Ureter (tissue), 1 donor: ENCODE measurements at places on chromosomes 5 and 9. TPM values are rescaled to one million over a fixed set of nuclear protein-coding genes. Genes with fewer than 3 reads are reported as not detected.

DNA sequence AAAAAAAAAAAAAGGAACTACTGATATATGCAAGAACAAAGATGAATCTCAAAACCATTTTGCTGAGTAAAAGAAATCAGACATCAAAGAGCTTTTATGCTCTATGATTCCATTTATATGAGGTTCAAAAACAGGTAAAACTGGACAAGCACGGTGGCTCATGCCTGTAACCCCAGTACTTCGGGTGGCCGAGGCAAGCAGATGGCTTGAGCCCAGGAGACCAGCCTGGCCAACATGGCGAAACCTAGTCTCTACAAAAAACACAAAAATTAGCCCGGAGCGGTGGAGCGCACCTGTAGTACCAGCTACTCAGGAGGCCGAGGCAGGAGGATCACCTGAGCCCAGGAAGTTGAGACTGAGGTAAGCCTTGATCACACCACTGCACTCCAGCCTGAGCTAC lies 7.8 kb downstream of the PTBP3 start:
- DNase-seq, result no peak

DNA sequence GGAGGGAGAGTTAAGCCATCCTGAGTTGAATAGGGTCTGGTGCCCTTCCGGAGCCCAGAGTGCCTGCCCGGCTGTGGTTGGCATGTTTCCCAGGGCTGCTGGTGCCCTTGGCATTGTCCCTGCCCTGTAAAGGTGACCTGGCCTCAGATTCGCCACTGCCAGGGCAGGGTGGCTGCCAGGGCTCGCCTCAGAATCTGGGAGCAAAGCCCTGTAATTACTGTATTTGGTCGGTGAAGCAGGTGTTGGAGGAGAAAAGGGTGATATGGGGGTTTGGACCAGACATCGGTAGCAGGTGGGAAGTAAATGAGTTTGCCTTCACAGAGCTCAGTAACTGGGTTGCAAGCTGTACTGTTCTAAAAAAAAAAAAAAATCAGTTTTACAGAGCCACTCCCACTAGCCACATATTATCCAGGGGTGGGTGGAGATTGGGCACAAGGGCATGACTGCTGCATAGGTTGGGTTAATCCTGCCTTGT lies 47.6 kb downstream of the RGS3 start:
- DNase-seq, result no peak

DNA sequence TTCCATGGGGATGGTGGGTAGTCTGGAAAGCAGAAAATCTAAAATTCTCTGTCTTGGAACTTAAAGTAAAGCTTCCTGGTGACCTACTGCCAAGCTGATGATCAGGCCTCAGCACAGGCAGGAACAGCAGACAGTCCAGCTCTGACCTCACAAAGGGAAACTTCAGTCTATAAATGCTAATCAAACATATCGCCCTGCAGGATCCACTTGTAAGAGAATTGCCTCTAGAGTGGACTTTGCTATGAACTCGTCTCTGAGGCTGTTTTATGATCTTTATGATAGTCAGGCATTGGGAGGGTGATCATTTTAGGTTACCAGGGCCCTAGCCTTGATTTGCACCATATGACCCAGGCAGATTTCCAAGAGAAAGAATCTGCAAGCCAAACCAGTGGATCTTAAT lies 67.6 kb upstream of the SELENOP start:
- no peak for DNase-seq

The ARSI gene
- 0.65 TPM for total RNA-seq

The BTNL8 gene
- not detected for total RNA-seq

The SPINK13 gene
- total RNA-seq, result not detected

The IL13 gene
- total RNA-seq, result not detected

DNA sequence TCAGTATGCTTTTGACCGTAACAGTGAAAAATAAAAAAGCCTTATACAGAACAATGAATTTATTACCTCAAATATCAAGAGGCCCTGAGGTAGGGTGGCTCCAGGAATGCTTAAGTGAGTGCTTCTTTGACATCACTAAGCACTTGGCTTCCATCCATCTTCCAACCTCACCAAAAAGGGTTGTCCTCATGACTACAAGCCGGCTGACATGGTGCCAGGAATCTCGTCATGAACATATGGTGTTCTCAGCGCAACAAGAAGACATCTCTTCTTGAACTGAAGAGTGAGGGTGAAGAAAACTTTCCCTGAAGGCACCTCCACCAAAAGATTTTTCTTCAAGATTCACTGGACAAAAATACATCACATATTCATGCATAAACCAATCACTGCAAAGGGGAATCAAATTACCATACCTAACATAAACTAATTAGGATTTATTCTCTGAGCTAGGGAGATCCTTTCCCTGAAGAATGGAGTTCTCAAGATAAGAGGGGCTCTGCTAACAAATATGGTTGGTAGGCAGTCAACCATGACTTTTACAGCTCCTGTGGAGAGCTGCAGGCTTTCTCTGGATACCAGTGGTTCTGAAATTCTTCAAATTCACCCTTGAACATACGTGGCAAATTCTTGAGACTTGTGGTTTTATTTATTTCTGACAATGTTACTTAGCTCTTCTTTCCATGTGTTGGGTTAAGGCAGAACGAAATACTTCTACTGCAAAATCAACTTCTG lies 49.5 kb downstream of the AGXT2 start:
- no peak for DNase-seq
